ENCODE measurements at places on chromosomes 7 and 10. TPM values are rescaled to one million over a fixed set of nuclear protein-coding genes. Genes with fewer than 3 reads are reported as not detected.
A peak's percentile ranks its signal among the peaks of the same experiment; 100 is the strongest.

The ZNF679 gene
- not detected for total RNA-seq

DNA sequence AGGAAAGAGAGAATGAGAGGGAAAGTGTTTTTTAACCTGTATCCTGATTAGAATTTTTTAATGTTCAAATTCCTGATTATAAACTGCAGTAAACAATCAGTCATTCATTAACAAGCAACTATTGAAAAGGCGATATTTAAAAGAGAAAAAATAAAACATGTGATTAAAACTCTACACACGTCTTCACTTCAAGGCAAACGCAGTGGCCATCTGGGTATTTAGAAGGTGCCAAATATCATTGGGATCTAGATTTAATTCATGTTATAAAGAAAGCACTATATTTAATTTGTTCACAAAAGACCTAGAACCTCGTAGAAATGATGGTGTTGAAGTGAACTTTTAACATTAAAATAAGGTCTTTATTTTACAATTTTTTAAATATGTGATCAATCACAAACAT, 189.4 kb upstream of the KLF14 start:
- no peak for DNase-seq

DNA sequence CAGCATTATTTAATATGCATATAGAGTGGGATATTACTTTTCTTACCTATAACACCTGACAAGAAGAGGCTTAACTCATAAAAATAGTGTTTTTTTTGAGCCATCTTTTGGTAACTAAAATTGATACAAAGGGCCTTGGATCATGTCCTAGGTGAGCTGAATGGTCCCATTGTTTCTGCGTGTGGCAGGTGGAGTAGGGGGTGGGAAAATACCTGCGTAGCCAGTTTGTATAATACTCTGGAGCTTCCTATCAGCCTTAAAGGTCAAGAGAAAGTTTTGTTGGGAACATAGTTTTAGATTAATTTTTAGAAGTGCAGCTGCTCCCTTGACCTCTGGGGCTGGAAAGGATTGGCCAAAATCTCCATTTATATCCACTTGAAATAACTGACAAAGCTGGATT, 244.6 kb downstream of the PHTF2 start:
- no peak for DNase-seq

GRCh38 chr7:135774284-135774683, 25.7 kb upstream of the FAM180A start:
- DNase-seq = no peak

DNA sequence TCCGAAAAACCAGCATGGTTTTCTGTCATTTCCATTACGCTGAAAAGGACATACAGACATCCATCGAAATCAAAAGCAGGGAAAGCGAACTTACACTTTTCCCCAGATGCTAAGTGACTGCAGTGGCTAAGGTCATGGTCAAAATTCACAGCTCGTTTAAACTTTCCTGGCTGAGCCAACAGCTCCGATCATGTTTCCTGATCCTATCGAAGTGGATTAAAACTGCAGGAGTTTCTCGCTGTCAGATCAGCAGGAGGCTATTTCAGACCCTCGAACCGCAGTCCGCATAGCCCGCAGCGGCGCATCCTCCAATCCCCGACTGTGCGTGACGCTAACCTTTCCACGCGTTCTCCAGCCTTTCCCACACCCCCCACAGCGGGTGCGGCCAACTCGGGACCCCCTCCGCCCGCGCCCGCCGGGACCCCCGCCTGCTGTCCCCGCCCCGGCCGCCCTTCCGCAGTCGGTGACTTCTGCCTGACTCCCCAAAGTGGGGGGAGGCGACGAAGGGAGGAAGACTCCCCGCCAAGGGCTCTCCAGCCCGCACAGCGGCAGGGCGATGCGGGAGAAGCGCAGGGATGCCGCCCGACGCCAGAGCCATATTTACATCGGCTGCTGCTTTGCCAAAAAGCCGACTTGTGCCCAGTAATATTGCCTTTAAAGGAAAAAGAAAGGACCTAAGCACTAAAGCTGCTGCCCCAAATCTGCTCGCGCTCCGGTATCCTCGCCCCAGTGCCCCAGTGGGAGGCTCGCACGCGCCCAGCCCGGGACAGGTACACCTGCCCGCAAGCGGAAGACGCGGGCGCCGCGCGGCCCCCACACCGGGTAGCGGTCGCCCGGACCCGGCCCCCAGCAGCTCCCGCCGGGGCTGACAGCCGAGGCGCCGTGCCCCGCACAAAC, 1.2 kb downstream of the PIP4K2A start:
- peak; percentile 56 for DNase-seq

Measured in Peyer's patch (tissue), 4 donors.